ENCODE measurements at places on chromosomes 5 and 9. TPM values are rescaled to one million over a fixed set of nuclear protein-coding genes. Genes with fewer than 3 reads are reported as not detected.

- H3K27me3 ChIP-seq = no peaks in the 10 kb centered on the region
- H3K27ac ChIP-seq = no peak overlapping the region
- no peak overlapping the region for H3K4me3 ChIP-seq
- DNase-seq = no peak
- no peaks in the 10 kb centered on the region for H3K36me3 ChIP-seq
- H3K4me1 ChIP-seq = no peaks in the 10 kb centered on the region
Observed at GRCh38 chr9:13960011-13960765, 353.8 kb downstream of the NFIB start.

- no peaks in the 10 kb centered on the region for H3K27me3 ChIP-seq
- no peak overlapping the region for H3K27ac ChIP-seq
- no peaks in the 10 kb centered on the region for H3K36me3 ChIP-seq
- no peaks in the 10 kb centered on the region for H3K4me1 ChIP-seq
- no peak overlapping the region for H3K4me3 ChIP-seq
- DNase-seq = no peak
Observed at GRCh38 chr9:129240581-129241211, 62.6 kb upstream of the IER5L start.

DNA sequence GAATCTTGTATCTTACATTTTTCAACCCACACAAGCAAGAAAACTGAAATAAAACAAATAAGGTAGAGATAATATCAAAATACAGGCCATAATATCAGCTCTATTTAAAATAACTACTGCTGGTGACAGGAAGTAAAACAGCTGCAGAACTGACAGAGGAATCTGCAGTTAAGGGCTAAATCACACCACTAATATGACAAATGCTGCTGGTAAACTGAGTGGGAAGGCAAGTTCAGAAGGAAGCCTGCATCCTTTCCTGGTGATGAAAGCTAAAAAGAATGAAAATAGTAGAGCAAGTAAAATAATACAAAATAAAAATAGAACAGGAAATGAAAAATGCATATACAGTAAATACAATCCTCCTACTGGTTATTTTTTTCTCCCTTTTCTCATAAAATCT is 1293.7 kb upstream of the C9orf72 start:
- H3K27ac ChIP-seq = no peak overlapping the region
- no peak overlapping the region for H3K4me3 ChIP-seq
- no peaks in the 10 kb centered on the region for H3K27me3 ChIP-seq
- no peaks in the 10 kb centered on the region for H3K4me1 ChIP-seq
- H3K36me3 ChIP-seq = no peaks in the 10 kb centered on the region

DNA sequence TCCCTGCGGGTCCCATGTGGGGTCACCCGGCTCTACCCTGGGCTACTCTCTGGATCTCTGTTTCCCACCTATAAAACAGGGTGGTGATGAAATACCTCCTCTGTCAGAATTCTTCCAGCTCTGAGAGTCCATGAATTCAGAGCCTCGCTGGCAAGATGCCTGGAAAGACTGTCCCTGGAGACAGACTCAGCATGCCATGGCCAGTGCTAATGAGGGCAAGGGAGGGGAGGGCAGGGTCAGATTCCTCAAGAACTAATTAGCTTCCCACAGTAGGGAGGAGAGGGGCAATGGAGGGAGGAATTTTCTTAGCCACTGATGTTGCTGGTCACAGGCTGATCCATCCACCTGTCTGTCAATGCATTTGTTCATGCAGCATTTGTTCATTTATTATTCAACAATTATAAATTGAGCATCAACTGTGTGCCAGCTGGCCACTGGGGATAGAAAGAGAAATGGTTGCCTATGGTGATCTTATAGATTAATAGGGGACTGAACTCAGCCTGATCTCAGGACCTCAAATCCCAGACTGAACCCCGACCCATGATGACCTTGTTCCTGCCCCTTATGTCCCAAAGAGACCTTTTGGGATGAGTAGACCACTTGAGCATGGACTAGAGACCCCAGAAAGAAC is 4.7 kb downstream of the SYNPO start:
- peaks cover 21% of the 10 kb centered on the region for H3K4me1 ChIP-seq
- H3K4me3 ChIP-seq = no peak overlapping the region
- H3K36me3 ChIP-seq = no peaks in the 10 kb centered on the region
- H3K27ac ChIP-seq = peak overlapping the region; percentile 81

DNA sequence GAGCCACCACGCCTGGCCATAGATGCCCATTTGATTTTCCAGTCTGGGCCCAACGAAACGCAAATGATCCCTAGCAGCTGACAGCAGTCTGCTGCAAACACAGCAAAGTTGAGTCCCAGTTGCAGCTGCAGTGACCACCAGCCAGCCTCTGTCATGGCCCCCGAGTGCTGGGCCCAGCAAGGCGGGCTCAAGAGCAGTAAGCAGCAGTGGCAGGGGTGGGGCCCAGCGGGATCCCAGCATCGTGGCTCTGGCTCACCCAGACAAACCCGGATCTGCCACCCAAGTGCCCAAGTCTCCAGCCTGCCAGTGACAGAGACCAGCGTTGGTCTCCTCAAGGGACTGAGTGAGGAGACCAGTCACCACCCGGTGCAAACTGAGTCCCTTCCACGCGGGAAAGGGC is 6.9 kb upstream of the LTC4S start:
- no peak overlapping the region for H3K4me3 ChIP-seq
- no peaks in the 10 kb centered on the region for H3K27me3 ChIP-seq
- no peaks in the 10 kb centered on the region for H3K36me3 ChIP-seq
- no peak overlapping the region for H3K27ac ChIP-seq
- H3K4me1 ChIP-seq = no peaks in the 10 kb centered on the region
- no peak for DNase-seq

GRCh38 chr9:8683496-8683895 is 883.9 kb upstream of the DMAC1 start:
- H3K4me3 ChIP-seq = no peak overlapping the region
- H3K27ac ChIP-seq = no peak overlapping the region
- DNase-seq = no peak
- H3K4me1 ChIP-seq = no peaks in the 10 kb centered on the region

- H3K4me1 ChIP-seq = no peaks in the 10 kb centered on the region
- H3K27ac ChIP-seq = no peak overlapping the region
- DNase-seq = no peak
- no peaks in the 10 kb centered on the region for H3K36me3 ChIP-seq
- no peaks in the 10 kb centered on the region for H3K27me3 ChIP-seq
- H3K4me3 ChIP-seq = no peak overlapping the region
Observed at GRCh38 chr5:171162165-171162564, 146.9 kb upstream of the TLX3 start.

DNA sequence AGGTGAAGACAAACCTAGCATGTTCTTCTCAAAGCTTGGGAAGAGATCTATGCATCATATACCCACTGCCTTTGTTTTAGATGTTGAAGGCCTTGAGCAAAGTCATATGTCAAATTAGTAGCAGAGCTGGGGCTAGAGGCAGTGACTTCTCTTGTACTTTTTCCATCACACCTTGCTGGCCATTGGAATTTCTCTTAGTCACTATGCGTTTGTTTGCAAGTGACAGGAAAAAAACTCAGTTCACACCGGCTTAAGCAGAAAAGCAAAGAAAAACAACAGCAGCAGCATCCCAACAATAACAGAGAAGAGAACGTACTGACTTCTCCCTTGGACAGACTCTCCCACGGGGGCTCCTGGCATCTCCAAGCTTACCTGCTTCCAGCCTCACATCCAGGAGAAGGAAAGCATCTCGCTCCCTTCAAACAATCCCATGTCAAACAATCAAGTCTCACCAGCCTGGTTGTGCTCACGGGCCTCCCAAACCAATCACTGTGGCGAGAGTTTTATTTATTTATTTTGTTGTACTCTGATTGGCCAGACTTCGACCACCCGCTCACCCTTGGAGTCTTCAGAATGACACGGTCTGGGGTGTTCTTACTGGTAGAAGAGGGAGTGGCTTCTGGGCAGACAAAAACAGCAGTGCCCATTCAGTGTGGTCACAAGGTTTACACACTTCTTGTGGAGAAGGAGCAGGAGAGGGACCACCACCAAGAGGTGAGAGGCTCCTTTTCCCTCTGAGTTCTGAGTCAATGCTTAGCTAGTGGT is 83.8 kb upstream of the STC2 start:
- no peaks in the 10 kb centered on the region for H3K27me3 ChIP-seq
- no peaks in the 10 kb centered on the region for H3K36me3 ChIP-seq
- no peak overlapping the region for H3K27ac ChIP-seq
- H3K4me3 ChIP-seq = no peak overlapping the region
- DNase-seq = no peak
- H3K4me1 ChIP-seq = no peaks in the 10 kb centered on the region

DNA sequence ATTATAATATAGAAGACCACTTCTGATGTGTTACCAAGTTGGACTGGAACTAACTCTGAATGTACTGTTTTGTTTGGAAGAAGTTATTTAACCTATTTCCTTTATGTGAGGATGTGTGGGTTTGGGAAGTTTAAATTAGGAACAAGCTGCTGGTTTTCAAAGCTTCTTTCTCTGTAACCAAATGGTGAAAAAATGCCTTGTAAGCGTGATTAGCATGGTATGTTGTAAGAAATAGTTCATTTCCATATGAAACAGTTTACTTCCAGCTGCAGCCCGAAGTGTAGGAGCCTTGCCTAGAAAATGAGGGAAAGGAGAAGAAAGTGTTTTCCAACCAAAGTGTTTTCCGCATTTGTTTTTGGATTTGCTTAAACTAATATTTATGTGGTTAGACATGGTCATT is 36.0 kb downstream of the TTC1 start:
- no peaks in the 10 kb centered on the region for H3K4me1 ChIP-seq
- H3K27me3 ChIP-seq = no peaks in the 10 kb centered on the region
- H3K36me3 ChIP-seq = no peaks in the 10 kb centered on the region
- H3K4me3 ChIP-seq = no peak overlapping the region

DNA sequence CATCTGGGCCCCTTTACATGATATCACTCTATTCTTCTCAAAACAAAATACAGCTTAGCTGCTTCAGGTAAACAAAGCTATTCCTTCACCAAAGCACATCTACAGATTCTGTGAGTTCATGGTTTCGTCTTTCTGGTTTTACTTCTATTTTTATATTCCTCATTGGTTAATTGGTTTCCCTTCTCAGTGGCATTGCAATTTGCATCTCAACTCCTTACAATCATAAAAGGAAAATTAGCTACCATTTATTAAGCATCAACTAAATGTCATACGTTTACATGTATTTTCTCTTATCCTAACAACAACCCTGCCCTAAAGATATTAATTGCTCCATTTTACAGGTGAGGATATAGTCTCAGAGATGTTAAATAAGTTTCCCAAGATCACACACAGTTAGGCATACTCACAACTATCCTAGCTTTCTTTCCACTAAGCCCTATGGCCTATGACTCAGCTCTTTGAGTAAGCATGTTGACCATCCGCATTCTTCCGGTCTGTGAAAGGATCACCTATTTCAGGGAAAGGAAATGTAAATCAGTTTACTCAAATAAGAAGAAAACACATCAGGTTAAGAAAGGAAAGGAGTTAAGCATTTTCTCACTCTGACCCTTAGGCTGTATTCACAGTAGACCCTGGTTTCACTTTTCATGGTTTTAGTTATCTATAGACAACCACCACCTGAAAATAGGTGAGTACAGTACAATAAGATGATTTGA is 146.1 kb downstream of the CAAP1 start:
- H3K27ac ChIP-seq = no peak overlapping the region
- no peaks in the 10 kb centered on the region for H3K4me1 ChIP-seq
- H3K36me3 ChIP-seq = no peaks in the 10 kb centered on the region
- no peak for DNase-seq
- no peak overlapping the region for H3K4me3 ChIP-seq

- no peaks in the 10 kb centered on the region for H3K4me1 ChIP-seq
- no peaks in the 10 kb centered on the region for H3K36me3 ChIP-seq
- DNase-seq = no peak
- no peaks in the 10 kb centered on the region for H3K27me3 ChIP-seq
- no peak overlapping the region for H3K4me3 ChIP-seq
Observed at GRCh38 chr5:82417776-82418607, 139.8 kb upstream of the RPS23 start.

DNA sequence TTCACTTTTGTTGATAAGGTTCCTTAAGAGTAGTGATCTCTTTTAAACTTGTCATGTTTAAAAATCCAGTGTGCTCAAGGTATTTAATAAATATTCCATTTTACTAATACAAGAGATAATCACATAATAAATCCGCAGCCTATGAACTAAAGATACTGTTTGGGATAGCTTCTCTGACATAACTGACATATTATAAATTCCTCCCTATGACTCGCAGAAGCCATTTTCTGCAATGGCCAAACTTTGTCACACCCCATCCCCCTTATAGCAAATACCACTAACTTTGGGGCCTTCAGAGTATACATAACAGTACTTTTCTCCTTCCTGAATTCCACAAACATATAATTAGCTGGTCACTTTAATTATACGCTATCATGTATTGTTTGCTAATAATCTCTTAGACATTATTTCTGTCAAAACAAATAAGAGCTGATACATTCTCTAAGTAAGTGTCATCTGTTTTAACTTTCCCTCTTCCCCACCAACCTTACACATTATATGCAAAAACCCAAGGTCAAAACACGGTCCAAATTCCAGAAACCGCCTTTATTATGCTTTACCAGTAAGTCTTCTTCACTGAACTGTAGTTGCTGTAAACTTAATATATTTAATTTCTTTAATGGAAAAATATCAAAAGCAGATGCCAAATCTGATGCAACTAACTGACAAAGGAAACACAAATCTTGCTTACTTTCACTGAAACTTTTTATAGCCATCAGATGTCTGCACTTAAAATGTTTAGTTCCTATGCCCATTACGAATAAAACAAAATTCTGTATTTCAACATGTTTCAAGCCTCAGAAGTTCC is 971 bp downstream of the TMEM267 start:
- no peaks in the 10 kb centered on the region for H3K27me3 ChIP-seq
- H3K36me3 ChIP-seq = no peaks in the 10 kb centered on the region
- H3K27ac ChIP-seq = peak overlapping the region; percentile 92

DNA sequence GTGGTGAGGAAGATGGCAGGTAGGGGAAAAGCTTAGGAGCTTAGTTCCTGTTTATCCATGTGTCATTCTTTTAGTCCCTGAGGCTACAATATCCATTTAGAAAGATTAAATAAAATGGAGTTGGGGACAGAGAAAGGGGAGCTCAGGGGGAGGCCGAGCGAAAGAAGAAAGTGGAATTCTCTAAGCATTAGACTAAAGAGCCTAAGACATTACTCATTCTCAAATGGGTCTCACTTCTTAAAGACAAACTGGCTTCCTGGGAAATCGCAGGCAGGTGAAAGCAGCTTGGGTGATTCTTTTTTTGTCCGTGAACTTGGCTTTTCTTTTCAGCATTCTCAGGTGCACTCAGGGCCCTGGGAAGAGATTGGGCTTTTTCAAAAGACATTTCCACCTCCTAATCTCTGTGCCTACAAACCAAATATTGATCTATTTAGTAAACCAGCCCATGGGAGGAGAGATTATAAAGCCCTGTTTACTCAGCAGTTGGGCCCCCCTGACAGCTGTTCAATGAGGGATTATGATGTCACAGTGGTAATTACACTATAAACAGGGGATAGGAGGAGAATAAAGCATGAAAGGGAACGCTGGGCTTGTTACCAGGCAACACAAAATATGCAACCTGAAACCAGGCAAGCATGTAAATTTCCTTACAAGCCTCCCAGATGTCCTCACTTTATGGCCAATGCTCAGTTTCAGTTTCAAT is 584.0 kb downstream of the ACTL7B start:
- no peaks in the 10 kb centered on the region for H3K4me1 ChIP-seq
- H3K4me3 ChIP-seq = no peak overlapping the region
- no peak for DNase-seq
- no peaks in the 10 kb centered on the region for H3K27me3 ChIP-seq
- peak overlapping the region; percentile 76 for H3K27ac ChIP-seq

The FBP2 gene
- not detected for total RNA-seq

The AGXT2 gene
- not detected for total RNA-seq

The TICAM2 gene
- total RNA-seq = 0.98 TPM

The TAS2R1 gene
- not detected for total RNA-seq

The FAT2 gene
- total RNA-seq = 5.4 TPM

The MYO10 gene
- 21.2 TPM for total RNA-seq

The RGS7BP gene
- 0.29 TPM for total RNA-seq

The ANKRD33B gene
- 5.3 TPM for total RNA-seq

All from breast epithelium (tissue), 4 donors.